ENCODE measurements at places on chromosomes 6 and 20. TPM values are rescaled to one million over a fixed set of nuclear protein-coding genes. Genes with fewer than 3 reads are reported as not detected.

DNA sequence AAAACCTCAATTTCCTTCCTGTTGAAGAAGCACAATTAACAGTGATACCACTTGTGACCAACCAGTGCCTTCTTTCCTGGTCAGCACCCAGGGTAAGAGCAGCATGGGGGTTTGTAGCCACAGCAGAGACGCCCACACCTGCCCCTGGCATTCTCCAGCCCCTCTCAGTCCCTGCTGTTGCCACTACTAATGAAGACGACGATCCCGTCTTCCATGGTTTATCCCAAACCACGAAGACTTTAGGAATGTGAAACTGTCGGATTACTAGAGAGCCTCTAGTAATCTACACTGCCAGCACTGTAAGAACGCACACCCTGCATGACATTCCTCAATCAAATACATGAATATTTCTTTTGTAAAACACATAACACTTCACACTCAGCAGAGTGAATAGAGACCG, 60.0 kb downstream of the GINS1 start:
- no peaks in the 10 kb centered on the region for H3K27me3 ChIP-seq
- H3K4me3 ChIP-seq, result no peak overlapping the region

DNA sequence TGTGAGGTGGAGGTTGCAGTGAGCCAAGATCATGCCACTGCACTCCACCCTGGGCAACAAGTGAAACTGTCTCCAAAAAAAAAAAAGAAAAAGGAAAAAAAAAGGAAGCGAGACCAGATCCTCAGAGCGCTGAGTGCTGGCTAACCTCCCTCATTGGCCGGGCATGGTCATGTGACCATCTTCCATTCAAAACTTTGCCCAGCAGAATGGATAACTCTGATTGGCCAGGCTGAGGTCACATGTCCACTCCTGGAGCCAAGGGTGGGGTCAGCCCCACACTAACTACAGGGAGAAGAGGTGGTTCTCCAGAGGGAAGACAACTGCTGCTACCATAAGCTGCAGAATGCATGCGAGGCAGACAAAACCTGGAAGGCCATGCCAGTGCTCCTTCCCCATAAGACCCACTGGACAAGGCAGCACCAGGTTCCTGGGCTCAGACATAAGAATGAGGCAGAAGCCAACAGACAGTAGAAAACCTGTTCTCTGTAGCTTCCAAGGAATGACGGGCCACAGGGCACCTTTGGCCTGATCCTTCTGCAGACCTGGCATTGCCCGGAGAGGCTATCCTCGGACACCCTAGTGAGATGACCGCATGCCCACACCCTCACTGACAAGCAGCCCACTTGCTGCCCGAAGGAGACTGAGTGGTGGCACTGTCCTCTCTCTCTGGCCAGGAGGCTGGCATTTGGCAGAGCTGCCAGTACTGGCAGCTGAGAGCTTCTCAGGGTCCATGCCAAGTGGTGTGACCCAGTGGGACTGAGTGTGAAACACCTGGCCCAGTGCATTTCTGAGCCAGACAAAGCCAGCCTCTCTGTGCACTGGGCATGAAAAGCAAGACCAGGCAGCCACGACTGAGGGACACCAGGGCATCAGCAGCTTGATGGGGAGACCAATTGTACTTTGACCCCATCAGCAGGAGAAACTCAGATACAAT, 311.9 kb upstream of the SULF2 start:
- no peak overlapping the region for H3K4me3 ChIP-seq
- no peak overlapping the region for H3K27ac ChIP-seq
- H3K4me1 ChIP-seq, result no peaks in the 10 kb centered on the region
- no peak for DNase-seq
- no peaks in the 10 kb centered on the region for H3K27me3 ChIP-seq

- H3K36me3 ChIP-seq, result no peaks in the 10 kb centered on the region
- H3K27ac ChIP-seq, result no peak overlapping the region
- DNase-seq, result no peak
Observed at GRCh38 chr20:61932199-61932592, 133.5 kb downstream of the TAF4 start.

GRCh38 chr6:113276601-113277000, 580.5 kb upstream of the MARCKS start:
- no peak overlapping the region for H3K27ac ChIP-seq
- no peaks in the 10 kb centered on the region for H3K36me3 ChIP-seq
- no peak overlapping the region for H3K4me3 ChIP-seq
- H3K4me1 ChIP-seq, result no peaks in the 10 kb centered on the region
- DNase-seq, result no peak

DNA sequence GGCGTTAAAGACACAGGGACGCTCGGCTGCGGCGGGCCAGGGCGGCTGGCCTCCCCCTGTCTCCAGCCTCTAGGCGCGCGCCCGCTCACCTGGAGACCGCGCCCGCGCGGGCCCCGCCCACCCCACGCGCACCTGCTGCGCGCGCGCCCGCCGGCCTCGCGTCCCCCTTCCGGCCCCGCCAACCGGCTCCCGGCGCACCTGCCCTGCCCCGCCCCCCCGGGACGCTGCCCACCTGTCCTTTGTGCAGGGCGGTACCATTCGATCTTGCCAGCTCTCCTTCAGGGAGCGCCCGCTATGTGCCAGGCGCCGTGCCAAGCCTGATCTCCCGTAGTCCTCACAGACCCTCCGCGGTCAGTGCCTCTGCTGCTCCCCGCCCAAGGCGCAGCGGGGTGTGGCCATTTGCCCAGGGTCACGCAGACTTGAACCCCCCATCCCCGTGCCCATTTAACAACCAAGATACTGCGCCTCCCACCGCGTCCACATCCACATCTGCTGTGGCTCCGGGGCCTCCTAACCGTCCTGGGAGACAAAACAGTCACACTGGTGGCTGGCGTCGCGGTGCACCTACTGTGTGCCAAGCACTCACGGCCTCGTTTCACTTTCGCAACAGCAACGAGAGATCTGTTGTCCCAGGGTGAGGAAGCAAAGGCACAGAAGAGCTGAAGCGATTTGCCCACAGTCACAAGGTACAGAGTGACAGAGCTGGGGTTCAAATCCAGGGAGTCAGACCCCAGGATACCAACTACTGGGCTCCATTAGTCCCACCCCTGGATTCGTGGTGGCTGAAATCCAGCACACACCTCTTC, 48.1 kb downstream of the NOL4L start:
- H3K4me1 ChIP-seq, result peaks cover 84% of the 10 kb centered on the region
- peak overlapping the region; percentile 92 for H3K4me3 ChIP-seq
- H3K27ac ChIP-seq, result peak overlapping the region; percentile 99
- H3K27me3 ChIP-seq, result peaks cover 17% of the 10 kb centered on the region
- H3K36me3 ChIP-seq, result no peaks in the 10 kb centered on the region

DNA sequence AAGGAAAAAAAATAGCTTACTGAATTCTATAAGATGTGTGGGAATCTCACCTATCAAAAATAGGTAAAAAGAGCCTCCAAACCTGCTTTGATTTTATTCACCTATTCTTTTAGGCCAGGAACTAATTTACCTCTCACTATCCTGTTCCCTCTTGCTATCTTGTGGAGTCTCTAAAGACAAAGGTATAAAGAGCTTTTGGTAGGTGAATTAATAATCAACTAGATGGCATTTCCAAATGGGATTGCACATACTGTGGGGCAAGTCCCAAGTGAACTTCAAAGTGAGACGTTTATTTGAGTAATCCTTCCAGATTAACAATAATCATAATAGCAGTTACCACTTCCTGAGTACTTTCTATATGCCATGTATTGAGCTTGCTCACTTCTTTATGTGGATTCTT, 2.8 kb downstream of the FAM8A1 start:
- H3K27ac ChIP-seq, result peak overlapping the region; percentile 57
- H3K27me3 ChIP-seq, result peaks cover 5% of the 10 kb centered on the region
- peaks cover 53% of the 10 kb centered on the region for H3K4me1 ChIP-seq

- H3K4me1 ChIP-seq, result no peaks in the 10 kb centered on the region
- H3K27me3 ChIP-seq, result peaks cover 5% of the 10 kb centered on the region
- no peaks in the 10 kb centered on the region for H3K36me3 ChIP-seq
- no peak for DNase-seq
Observed at GRCh38 chr6:34030831-34031624, 114.9 kb downstream of the GRM4 start.

- DNase-seq, result peak; percentile 28
- H3K36me3 ChIP-seq, result no peaks in the 10 kb centered on the region
- no peaks in the 10 kb centered on the region for H3K27me3 ChIP-seq
- no peak overlapping the region for H3K27ac ChIP-seq
- no peak overlapping the region for H3K4me3 ChIP-seq
Observed at GRCh38 chr20:41734506-41734945, 116.3 kb upstream of the CHD6 start.

DNA sequence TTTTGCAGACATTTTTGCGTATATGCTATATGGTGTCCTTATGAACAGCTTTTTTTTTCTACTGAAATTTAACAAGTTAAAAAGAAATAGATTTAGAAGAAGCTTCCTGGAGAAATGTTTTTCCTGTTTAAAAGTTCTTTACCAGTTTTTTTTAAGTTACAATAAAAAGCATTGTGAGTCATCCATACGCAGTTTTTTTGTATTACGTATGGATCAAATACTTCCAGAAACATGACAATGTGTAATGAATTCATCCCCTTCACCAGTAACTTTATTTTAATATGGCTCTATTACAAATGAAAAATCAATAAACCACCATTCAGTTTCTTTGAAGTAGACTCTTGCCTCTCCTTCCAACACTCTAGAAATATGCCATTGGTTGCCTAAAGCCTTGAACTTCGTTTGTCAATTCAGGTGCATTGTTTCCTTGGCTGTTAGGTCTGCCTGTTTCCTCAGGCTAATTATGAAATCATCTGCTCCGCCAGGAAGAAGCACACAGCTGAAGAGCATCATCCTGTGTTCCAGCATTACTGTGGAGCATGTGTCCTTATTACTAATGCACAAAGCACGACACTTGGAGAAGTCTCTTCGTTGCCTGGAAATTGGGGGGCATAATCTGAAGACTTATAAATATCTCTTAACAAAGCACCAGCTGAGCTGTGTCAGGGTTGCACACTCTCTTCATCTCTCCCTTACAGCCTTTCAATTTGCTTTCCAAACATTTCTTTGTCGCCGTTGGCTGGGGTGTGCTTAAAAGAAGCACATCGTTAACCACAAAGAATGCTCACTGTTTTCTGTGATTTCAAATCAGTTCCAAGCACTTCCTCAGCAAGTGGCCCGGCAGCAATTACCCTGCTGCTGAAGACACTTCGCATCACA, 9.6 kb downstream of the MOXD1 start:
- H3K36me3 ChIP-seq, result peaks cover 6% of the 10 kb centered on the region
- peaks cover 2% of the 10 kb centered on the region for H3K27me3 ChIP-seq
- H3K27ac ChIP-seq, result no peak overlapping the region

GRCh38 chr6:69465866-69466265, 330.9 kb downstream of the LMBRD1 start:
- H3K36me3 ChIP-seq, result no peaks in the 10 kb centered on the region
- H3K4me3 ChIP-seq, result no peak overlapping the region
- no peaks in the 10 kb centered on the region for H3K27me3 ChIP-seq
- H3K27ac ChIP-seq, result no peak overlapping the region

DNA sequence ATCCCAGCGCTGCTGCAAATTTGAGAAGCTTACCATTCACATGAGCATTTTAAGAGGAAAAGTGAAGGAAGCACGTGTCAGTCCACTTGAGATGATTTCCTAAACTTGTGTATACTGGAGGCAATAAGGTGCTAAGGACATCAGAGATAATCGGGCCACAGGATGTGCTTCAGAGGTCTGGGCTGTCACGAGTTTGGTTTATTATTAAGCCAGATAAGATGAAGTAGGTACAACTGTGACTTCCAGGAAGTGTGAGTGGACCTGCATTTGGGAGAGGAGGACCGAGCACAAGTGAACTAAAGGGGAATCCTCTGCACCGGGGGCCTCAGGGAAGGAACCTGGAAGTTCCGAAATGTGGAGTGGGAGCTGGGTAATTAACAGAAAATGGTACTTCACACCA, 1.4 kb downstream of the SAMD5 start:
- H3K27me3 ChIP-seq, result peaks cover 12% of the 10 kb centered on the region
- H3K4me3 ChIP-seq, result no peak overlapping the region
- no peaks in the 10 kb centered on the region for H3K36me3 ChIP-seq
- H3K27ac ChIP-seq, result no peak overlapping the region
- no peaks in the 10 kb centered on the region for H3K4me1 ChIP-seq

GRCh38 chr6:114747995-114748625, 405.3 kb upstream of the HS3ST5 start:
- H3K36me3 ChIP-seq, result no peaks in the 10 kb centered on the region
- no peak overlapping the region for H3K4me3 ChIP-seq
- no peaks in the 10 kb centered on the region for H3K27me3 ChIP-seq
- DNase-seq, result no peak
- no peak overlapping the region for H3K27ac ChIP-seq
- no peaks in the 10 kb centered on the region for H3K4me1 ChIP-seq

DNA sequence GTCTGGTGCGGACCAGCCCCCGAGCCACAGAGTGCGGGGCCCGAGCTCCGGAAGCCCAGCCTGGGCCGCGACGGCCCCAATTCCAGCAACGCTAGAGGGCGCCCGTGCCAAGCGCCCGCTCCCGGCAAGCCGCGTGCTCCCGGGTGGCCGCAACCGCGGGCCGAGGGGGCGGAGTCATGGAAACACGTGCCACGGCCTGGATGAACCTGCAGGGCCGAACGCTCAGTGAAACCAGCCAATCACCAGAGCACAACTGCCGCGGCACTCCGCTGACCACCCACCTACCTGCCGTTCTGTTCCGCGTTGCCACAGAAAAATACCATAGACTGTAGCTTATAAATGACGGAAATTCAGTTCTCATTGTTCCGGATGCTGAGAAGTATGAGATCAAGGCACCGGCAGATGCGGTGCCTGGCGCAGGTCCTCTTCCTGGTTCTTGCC, 85.7 kb upstream of the FOXC1 start:
- peak overlapping the region; percentile 79 for H3K4me3 ChIP-seq
- peaks cover 11% of the 10 kb centered on the region for H3K27me3 ChIP-seq
- no peaks in the 10 kb centered on the region for H3K36me3 ChIP-seq
- H3K4me1 ChIP-seq, result peaks cover 57% of the 10 kb centered on the region
- DNase-seq, result peak; percentile 84
- H3K27ac ChIP-seq, result peak overlapping the region; percentile 90

DNA sequence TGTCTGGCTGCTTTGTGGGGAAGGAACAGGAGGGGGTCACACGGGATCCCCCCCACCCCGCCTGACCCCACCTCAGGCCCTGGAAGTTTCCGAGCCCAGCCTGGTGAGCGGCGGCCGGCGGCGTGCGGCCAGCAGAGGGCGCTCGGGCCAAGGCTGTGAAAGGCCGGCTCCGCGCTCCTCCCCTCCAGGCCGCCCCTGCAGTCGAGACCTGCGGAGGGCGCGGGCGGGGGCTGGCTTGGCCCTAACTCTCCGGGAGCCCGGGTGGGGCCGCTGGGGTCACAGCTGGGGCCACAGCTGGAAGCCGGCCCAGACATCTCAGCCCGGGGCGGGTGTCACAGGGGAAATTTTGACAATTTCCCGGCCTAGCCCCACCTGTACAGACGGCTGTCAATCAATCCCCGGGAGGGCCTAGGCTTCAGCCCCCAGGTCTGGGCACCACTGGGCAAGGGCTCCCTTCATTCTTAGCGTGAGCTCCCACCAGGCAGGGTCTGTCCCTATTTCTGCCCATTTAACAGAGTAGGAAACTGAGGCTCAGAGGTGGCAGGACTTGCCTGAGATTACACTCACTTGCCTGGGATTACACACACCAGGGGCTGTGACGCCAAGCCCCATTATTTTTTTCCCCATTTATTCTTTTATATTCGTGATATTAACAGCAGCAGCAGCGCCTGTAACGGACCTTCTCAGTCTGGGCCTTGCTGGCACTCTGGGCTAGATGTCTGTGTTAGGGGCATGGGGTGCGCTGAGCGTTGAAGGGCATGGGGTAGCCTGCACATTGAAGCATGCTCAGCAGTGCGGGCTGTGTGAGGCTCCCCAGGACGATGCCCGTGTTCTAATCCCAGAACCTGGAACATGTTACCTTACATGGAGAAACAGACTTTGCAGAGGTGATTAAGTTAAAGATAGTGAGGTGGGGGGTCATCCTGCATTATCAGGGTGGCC, 23.0 kb downstream of the ZBP1 start:
- no peak overlapping the region for H3K27ac ChIP-seq
- peaks cover 3% of the 10 kb centered on the region for H3K27me3 ChIP-seq
- H3K4me1 ChIP-seq, result peaks cover 13% of the 10 kb centered on the region

HLA-DRA gene
- polyA plus RNA-seq, result 621 TPM

LAMA5 gene
- 0.30 TPM for polyA plus RNA-seq

MAP3K4 gene
- polyA plus RNA-seq, result 11.2 TPM

SFTA2 gene
- polyA plus RNA-seq, result not detected

TSBP1 gene
- polyA plus RNA-seq, result not detected
